ENCODE measurements at places on chromosomes 3 and 15. TPM values are rescaled to one million over a fixed set of nuclear protein-coding genes. Genes with fewer than 3 reads are reported as not detected.

The HESX1 gene
- 0.65 TPM for total RNA-seq

The STRA6 gene
- total RNA-seq = 0.39 TPM

The COL6A6 gene
- total RNA-seq = not detected

The TMIE gene
- total RNA-seq = 0.32 TPM

The ATXN7 gene
- total RNA-seq = 25.6 TPM

The CORO2B gene
- total RNA-seq = 5.9 TPM

The HYAL3 gene
- 1.8 TPM for total RNA-seq

The CACNA1D gene
- 2.9 TPM for total RNA-seq

The EIF2A gene
- 205 TPM for total RNA-seq

The GCNT3 gene
- 5.8 TPM for total RNA-seq

The EPHB3 gene
- 8.5 TPM for total RNA-seq

The STAB1 gene
- 4.5 TPM for total RNA-seq

The EAF2 gene
- total RNA-seq = 0.97 TPM

The GPR62 gene
- 0.11 TPM for total RNA-seq

The ATP13A5 gene
- total RNA-seq = not detected

The ACKR2 gene
- total RNA-seq = 0.32 TPM

The IMPG2 gene
- total RNA-seq = 0.39 TPM

The KBTBD13 gene
- total RNA-seq = not detected

The EFCAB12 gene
- total RNA-seq = 0.22 TPM

The GOLGA8K gene
- total RNA-seq = 1.6 TPM

The HRG gene
- not detected for total RNA-seq

The MORC1 gene
- total RNA-seq = not detected

The CD200 gene
- not detected for total RNA-seq

The CHST2 gene
- total RNA-seq = 19.3 TPM

The SMAD6 gene
- 86.9 TPM for total RNA-seq

The SCN11A gene
- 0.11 TPM for total RNA-seq

The DUOXA1 gene
- under 0.01 TPM for total RNA-seq

The LRRC3B gene
- not detected for total RNA-seq

The CHRNA5 gene
- total RNA-seq = 0.32 TPM

The AQP9 gene
- total RNA-seq = 0.52 TPM

The CHRNA3 gene
- not detected for total RNA-seq

The C2CD4A gene
- 0.26 TPM for total RNA-seq

The TWF2 gene
- 81.7 TPM for total RNA-seq

The ITGA11 gene
- 306 TPM for total RNA-seq

The JMJD7 gene
- 2.7 TPM for total RNA-seq

The GOLGA8J gene
- 0.52 TPM for total RNA-seq

The DNAJA4 gene
- 4.2 TPM for total RNA-seq

The LHFPL4 gene
- total RNA-seq = under 0.01 TPM

The DOCK3 gene
- 0.32 TPM for total RNA-seq

The TMA7 gene
- total RNA-seq = 200 TPM

The HYPK gene
- total RNA-seq = 10.7 TPM

The DYNLT2B gene
- 18.6 TPM for total RNA-seq

The TUBGCP4 gene
- 7.6 TPM for total RNA-seq

The TRAT1 gene
- not detected for total RNA-seq

The CIDEC gene
- not detected for total RNA-seq

The KCNH8 gene
- not detected for total RNA-seq

The UBR1 gene
- total RNA-seq = 43.9 TPM

The AHSG gene
- total RNA-seq = 0.11 TPM

The CFAP44 gene
- total RNA-seq = 5.9 TPM

The SPINK8 gene
- not detected for total RNA-seq

The TJP1 gene
- 92.2 TPM for total RNA-seq

The RASL12 gene
- 0.52 TPM for total RNA-seq

The GOLGA8R gene
- total RNA-seq = 4.1 TPM
